ENCODE measurements at places on chromosomes 7 and 10. TPM values are rescaled to one million over a fixed set of nuclear protein-coding genes. Genes with fewer than 3 reads are reported as not detected.

GRCh38 chr7:112370436-112370835 lies 79.8 kb upstream of the IFRD1 start:
- no peak for DNase-seq

DNA sequence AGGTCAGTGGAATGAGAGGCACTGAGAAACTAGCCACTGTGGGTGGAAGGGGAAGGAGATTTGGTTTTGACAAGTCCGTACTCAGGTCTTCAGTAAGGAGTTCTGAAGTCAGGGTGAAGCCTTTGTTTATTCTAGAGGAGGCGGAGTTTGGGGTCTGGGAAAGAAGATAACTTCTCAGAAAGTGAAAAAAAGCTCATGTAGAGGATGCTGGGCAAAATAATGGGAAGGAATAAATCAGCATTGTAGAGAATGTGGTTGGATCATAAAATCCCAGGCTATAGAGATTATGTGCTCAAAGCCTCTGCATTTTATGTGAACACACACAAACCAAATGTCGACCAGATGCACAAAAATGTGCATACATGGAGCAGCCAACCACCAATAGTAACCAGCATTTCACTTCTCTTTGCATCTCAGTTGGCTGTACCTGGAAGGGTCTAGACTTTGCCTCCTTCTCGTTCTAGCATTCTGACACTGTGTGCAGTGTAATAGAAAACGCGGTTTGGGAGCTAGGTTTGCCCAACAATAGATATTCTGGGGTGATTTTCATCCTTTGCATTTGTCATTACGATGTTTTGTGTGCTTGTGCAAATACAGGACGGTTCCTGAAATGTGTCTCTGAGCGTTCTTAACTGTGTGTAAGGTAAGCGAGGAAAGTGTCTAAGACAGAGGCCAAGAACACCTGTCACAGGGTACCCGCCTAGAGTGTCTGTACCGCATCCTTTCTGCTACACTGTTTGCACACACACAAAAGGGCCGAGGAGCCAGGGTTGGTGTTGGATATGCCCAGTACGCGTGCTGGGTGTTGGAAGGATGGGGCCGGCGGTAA lies 603 bp upstream of the HECW1 start:
- no peak for DNase-seq

DNA sequence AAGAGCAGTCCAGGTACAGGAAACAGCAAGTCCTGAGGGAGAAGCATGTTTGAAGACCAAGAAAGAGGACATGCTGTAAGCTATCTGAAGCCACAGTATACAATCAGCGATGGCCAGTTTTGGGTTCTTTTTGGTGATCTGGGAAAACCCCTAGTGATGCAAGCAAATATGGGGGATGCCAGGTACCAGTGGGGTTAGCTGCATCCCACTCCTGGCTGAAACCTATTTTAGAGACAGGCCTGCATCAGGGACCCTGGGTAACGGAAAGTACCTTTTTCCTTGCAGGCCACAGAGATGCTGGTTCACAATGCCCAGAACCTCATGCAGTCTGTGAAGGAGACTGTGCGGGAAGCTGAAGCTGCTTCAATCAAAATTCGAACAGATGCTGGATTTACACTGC lies 32.9 kb downstream of the AP3M1 start:
- DNase-seq = no peak

- DNase-seq = no peak
Measured at GRCh38 chr7:114879554-114879953, 42.3 kb upstream of the MDFIC start.

GRCh38 chr10:52119507-52119906 lies 194.6 kb upstream of the DKK1 start:
- DNase-seq = no peak

- DNase-seq = no peak
Measured at GRCh38 chr10:113001599-113002448, 51.8 kb downstream of the TCF7L2 start.

Gene FRAT1
- total RNA-seq = 2.1 TPM

DNA sequence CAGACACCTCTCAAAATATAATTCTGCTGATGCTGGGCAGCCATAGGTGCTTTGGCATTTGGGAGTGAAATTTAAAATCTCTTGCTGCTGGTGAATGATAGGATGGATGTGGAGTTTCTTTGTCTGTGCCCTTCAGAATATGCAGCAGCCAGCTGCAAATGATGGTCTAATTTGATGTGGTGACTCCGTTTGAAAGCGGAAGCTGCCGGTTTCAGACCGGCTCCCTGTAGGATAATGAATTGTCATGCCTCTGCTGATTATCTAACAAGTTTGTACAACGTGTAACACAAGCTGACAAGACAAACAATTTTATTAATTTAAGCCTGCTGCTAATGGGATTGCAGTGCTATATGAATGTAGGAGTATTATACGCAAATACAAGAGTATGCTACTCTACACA lies 103.5 kb downstream of the SND1 start:
- no peak for DNase-seq

DNA sequence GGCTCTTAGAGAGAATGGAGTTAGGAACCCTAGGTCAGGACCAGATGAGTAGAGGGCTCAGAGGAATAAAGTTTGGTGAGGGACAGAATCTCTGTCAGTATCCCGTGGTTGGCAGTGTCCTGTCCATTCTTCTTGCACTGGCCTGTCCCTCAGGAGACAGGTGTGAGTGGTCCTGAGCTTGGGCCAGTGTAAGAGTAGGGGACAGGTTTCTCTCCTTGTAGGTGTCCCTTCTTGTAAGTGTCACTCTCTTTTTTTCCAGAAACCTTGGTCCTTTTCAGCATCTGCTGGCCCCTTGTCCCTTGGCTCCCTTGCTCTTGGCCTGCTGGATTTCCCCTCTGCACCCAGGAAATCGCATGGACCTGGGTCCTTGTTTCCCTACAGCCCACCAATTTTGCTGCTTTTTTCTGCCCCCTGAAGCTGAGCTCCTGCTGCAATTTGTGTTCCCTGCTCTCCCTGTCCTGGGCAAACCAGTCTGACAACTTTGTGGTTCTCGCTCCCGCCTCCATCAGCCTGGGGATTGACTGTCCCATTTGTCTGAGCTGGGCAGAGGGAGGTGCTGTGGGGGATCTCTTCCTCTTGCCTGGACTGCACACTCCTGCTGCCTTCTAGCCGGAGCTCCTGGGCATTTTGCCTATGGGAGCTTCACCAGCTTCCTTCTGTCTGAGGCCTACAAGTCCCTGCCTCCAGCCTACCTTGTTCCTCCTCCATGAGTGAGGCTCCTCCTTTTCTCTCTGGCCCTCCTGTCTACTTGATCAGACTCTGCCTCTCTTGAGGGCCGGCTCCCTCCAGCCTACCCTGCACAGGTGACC lies 6.5 kb downstream of the TSPAN14 start:
- DNase-seq = peak; percentile 38

Gene SCART1
- total RNA-seq = 0.13 TPM

- DNase-seq = no peak
Measured at GRCh38 chr7:49775949-49776443, 2.6 kb downstream of the VWC2 start.

GRCh38 chr7:44068054-44068453 lies 2.7 kb upstream of the PGAM2 start:
- DNase-seq = no peak

GRCh38 chr7:27031289-27032172 lies 64.3 kb downstream of the HOXA1 start:
- DNase-seq = no peak

DNA sequence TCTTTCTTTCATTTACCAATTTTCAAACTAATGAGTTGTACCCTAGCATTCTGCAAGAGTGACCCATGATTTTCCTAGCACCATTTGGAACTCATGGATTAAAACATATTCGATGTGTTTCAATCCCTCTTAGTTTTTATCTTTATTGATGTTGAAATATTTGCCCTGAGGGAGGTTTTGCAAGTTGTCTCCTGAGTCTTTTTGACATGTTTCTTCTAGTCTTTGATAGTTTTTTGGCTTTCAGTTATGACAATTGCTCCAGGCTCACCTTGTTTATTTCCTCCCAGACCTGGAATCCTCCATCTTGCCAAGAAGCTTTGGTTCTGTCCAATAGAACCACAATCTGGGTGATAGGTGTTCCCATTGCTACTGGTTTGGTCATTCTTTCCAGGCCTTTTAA lies 327.8 kb downstream of the WDR11 start:
- DNase-seq = no peak

DNA sequence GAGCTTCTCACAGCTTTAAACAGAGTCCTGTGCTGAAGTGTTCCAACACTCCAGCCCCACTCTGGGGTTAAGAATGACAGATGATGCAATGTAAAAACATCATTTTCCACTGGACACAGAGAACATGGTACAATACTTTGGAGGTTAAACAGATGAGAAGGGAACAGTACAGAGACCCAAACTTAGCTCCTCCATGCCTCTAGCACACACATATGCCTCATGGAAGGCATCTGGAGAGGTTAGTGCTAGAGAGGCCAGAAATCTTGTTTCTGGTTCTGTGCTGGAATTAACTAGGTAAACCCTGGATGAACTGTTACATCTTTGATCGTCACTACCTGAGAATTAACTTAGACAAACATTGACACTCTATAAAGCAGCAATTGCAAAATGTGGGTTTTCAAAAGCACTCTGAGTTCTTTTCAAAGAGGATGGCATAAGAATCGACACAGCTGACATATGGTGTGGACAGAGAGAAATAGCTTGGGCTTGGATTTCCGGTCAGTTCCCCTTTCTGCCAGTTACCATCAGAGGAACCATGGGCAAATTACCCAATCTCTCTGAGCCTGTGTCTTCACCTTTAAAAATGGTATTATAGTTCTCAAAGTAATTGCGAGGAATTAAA lies 81.9 kb downstream of the KCNMA1 start:
- DNase-seq = no peak

- no peak for DNase-seq
Measured at GRCh38 chr7:7943951-7944350, 24.6 kb upstream of the GLCCI1 start.

DNA sequence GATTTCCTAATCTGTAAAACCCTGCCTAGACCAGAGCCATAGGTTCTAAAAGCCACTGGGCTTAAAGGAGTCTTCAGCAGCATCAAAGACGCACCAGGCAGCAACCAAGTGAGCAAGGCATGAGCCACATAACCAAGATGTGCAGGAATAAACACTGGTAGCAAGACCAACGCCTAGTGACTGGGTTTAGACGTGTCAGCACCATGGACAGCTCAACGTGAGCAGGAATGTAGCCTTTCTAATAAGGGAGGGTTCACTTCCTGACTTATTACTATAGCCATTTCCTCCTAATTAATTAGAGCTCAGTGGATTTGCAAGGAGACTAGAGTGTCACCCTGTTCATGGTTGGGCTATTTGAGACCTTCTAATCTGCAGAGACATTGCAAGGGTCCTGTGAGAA lies 223.7 kb downstream of the LHFPL3 start:
- peak; percentile 65 for DNase-seq
